ENCODE measurements at places on chromosomes 7 and 10. TPM values are rescaled to one million over a fixed set of nuclear protein-coding genes. Genes with fewer than 3 reads are reported as not detected.
A peak's percentile ranks its signal among the peaks of the same experiment; 100 is the strongest.

GRCh38 chr10:22723343-22723779, 9.0 kb upstream of the PIP4K2A start:
- DNase-seq, result no peak
- no peak overlapping the region for H3K27ac ChIP-seq
- no peaks in the 10 kb centered on the region for H3K27me3 ChIP-seq
- H3K4me3 ChIP-seq, result no peak overlapping the region

DNA sequence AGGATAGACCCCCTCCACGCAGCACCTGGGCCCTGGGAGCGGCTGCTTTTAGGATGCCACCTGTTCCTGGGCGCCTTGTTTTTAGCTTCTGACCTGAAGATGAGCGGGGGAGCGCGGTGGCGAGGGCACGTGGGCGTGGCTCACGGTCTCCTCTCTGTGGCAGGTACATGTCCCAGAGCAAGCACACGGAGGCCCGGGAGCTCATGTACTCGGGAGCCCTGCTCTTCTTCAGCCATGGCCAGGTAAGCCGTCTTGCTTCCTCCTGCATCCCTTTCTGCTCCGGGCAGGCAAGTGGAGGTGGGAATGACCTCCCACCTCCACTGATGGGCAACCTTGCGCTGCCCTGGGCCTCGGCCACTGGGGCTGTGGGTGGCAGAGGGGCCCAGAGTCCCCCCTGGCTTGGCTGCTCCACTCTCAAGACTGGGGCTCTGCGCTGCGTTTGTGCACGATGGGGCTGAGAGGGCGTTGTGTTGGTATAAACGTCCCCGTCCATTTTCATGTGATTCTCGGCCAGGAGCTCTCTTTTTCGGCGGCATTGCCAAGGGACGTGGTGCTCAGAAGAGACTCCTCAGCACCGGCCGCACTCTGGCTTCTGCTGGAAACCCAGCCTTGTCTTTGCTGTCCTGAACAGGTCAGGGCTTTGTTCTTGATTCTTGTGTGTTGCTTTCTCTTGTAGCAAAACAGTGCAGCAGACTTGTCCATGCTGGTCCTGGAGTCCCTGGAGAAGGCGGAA, 9.7 kb downstream of the GET4 start:
- H3K36me3 ChIP-seq, result peaks cover 37% of the 10 kb centered on the region
- H3K4me1 ChIP-seq, result peaks cover 61% of the 10 kb centered on the region
- H3K27me3 ChIP-seq, result no peaks in the 10 kb centered on the region
- no peak overlapping the region for H3K4me3 ChIP-seq
- H3K27ac ChIP-seq, result peak overlapping the region; percentile 16
- no peak for DNase-seq

Gene CLEC2L
- total RNA-seq, result not detected

DNA sequence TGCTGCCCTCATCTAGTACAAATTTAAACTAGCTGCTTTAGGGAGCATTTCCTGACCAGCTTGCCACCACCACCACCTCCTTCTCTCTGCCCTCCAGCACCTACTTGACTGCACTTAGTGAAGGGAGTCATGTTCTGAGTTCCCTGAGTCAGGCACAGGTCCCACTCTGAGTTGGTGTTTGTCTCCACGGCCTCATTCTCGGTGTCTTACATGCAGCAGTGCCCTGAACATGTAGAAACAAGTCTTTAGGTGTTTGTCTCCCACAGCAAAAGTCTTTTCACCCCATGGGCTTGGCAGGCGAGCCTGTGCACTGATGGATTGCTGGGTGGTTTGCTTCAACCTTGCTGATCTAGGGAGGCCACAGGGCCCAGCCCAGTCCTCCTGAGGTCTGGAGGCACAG, 16.9 kb downstream of the TSPAN14 start:
- peaks cover 99% of the 10 kb centered on the region for H3K4me1 ChIP-seq
- no peak for DNase-seq
- no peak overlapping the region for H3K4me3 ChIP-seq

Gene NXPH1
- not detected for total RNA-seq

Data from right atrium auricular region (tissue), 2 donors.